ENCODE measurements at places on chromosomes 5 and 9. TPM values are rescaled to one million over a fixed set of nuclear protein-coding genes. Genes with fewer than 3 reads are reported as not detected.

DNA sequence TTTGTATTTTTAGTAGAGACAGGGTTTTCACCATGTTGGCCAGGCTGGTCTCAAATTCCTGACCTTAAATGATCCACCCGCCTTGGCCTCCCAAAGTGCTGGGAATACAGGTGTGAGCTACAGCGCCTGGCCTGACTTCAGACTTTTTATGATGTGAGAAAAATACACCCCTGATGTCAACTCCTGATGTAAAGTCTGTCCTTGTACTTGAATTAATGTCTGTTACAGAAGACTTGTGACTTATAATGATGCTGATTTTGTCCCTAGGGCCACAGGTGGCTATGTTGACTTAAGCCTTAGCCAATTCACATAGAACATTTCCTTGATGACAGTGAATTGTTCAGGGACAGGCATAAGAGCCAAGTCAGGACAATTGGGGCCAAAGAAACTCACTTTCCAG is 42.5 kb upstream of the MELK start:
- DNase-seq: no peak

- DNase-seq: no peak
Observed at GRCh38 chr5:100904259-100904861, 1.3 kb upstream of the ST8SIA4 start.

GRCh38 chr5:91135475-91136248 is 247.5 kb downstream of the ARRDC3 start:
- no peak for DNase-seq

DNA sequence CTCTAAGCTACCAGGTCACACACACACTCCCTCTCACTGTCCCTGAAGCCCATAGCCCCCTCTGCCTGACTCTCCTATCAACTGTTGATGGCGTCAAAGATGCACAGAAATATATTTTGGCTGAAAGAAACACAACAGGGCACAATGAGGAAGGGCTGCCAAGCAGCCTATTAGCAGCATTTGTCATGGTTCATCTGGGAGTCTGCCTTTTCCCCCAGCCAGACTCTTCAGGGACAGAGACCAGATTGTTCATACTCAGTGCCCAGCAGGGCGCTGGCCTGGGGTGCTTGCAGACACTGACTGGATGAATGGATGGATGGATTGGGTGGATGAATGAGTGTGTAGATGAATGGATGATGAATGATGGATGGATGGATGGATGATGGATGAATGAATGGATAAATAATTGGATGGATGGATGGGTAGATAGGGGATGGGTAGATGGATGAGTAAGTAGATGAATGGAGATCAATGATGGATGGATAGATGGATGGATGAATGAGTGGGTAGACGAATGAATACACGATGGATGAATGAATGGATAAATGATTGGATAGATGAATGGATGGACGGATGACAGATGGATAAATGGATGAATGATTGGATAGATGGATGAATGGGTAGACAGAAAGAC is 90.5 kb downstream of the ADAMTS2 start:
- no peak for DNase-seq

DNA sequence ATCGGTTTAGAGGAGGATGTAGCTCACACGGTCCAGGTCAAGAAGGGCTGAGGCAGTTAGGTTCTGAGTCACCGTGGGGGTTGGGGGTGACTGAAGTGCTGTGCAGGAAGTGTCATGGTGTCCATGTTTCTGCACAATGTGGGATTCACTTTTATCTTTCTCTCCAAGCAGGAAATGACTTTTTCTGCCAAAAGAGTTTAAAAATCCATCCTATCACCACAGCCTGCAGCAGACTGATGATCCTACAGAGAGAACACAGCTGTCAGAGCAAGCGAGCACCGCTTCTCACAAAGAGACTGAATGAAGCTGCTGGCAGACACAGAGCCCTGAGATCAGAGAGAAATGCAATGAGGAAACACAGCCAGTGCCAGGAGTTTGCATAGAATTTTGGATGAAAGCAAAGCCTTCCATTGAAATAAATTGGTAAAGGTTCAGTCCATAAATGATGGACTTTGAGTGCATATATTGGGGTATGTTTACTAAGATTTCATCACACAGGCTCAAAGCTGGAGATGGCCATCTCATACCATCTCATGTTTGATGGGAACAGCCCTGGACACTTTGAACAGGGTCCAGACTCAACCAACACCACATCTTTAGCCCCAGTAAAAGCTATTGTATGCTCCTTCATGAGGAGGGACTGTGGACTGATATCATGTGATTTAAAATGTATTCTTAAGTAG is 213.9 kb upstream of the FBXL7 start:
- DNase-seq: no peak

DNA sequence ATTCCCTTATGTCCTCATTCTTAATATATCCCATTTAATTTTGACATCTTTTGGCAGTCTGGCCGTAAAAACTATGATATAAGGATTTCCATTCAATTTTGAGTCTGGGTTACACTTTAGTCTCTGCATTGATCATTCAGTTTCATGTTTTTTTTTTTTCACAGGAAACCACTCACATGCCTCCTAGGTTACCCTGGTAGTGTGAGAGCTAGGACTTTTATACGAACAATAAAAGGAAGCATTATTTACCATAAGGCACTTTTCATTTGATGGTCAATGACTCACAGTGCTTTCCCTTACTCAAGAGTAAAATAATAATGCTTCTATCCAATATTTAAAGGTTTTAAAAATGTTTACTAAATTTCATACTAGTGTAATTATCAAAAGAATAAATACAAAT is 16.4 kb upstream of the DMAC1 start:
- DNase-seq: no peak

- DNase-seq: no peak
Observed at GRCh38 chr5:80915716-80916115, 44.4 kb upstream of the RASGRF2 start.

FABP6 gene
- 1.3 TPM for polyA plus RNA-seq

SLC44A1 gene
- polyA plus RNA-seq: 4.5 TPM

PCDHB14 gene
- polyA plus RNA-seq: 10.6 TPM
